ENCODE measurements at places on chromosomes 4 and X.

GRCh38 chr4:142169216-142169615 is 532.8 kb downstream of the IL15 start:
- DNase-seq, result no peak

DNA sequence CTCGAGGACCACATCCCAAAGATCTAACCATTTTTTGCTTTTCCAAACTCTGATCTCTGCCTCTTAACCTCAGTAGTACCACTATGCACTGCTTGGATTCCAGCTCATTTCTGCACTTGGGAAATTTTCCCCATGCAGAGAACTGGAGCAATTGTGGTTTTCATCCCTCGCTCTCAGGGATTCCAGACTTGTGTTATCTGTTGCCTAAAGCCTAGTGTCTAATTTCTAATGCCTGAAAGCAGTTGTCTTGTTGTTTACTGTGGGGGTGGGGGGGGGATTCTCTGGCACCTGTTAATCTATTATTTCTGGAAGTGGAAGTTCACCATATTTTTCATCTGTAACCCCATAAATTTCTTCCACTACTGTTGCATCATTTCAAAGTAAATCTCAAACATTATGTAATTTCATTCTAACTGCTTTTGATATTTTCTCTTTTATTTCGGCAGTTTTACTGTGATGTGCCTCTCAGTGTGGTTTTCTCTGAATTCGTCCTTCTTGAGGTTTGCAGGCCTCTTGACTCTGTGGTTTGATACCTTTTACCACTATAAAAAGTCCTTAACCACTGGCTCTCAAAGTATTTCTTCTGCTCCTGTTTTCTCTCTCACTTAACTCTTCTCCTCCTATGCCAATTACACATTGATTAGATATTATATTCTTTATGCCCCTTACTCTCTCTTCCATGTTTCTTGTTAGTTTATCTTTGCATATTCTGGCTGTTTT is 205.6 kb upstream of the EOLA2 start:
- DNase-seq, result no peak

DNA sequence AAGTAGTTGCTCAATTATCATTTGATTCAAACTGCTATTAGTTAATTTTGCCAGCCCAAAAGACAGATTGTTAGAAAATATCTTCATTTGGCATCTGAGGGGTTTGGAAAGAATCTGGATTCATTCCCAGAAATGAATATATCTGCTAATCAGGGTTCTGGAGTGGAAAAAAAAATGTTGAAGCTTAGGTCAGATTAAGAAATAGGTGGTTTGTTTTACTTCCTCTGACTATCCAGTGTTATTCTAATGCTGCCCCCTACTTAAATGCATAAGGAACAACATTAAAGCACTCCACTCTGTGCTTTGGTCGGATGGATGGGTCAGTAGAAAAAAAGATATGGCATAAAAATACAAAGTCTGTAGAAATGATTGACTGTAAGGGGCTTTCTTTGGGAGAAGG is 89.0 kb downstream of the LUZP4 start:
- no peak for DNase-seq

DNA sequence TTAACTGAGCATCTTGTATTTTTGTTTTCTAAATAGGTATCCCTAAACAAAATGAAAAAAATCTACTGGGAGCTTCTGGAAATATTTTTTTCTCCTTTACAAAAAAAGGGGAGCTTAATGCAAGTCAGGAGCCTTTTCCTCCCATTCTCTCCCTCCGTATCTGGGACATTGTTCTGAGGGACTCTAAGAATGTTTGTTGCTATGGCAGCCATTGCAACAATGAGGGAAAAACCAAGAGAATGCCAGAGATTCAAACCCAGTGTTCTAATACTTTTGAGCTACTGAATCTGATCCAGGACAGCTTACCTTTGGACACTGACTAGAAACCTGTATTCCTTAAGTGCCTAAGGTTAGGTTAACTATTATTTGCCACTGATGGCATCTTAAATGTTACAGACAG is 485.7 kb upstream of the HS3ST1 start:
- no peak for DNase-seq

DNA sequence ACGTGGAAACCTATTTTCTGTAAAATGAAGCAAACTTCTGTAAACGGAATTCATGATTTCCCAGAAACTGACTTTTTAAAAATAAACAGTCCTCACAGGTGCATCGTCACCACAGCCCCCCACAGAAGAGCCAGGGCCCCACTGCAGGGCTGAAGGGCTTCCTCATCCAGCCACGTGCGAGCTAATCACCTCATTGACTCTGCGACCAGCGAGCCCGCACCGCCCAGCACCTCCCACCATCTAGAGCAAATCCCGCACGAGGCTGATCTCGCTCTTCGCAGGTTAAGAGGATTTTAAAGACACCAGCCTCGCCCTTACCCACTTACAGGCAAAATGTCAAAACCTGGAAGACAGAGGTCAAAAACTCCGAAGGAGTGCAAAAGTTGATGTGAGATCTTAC is 14.8 kb downstream of the PPP2R3B start:
- DNase-seq, result no peak
